ENCODE measurements at places on chromosomes 2 and 18. TPM values are rescaled to one million over a fixed set of nuclear protein-coding genes. Genes with fewer than 3 reads are reported as not detected.

- no peaks in the 10 kb centered on the region for H3K4me1 ChIP-seq
- no peaks in the 10 kb centered on the region for H3K36me3 ChIP-seq
- H3K27me3 ChIP-seq: no peaks in the 10 kb centered on the region
- no peak overlapping the region for H3K27ac ChIP-seq
These were observed 9.0 kb downstream of the VIT start for GRCh38 chr2:36705326-36706020.

The CDH19 gene
- total RNA-seq: not detected

The HEATR5B gene
- total RNA-seq: 20.5 TPM

The RGPD5 gene
- total RNA-seq: 34.0 TPM

The SPATA3 gene
- not detected for total RNA-seq

The REG1B gene
- total RNA-seq: not detected

GRCh38 chr2:113838277-113838676, 51.6 kb upstream of the ACTR3 start:
- H3K27ac ChIP-seq: no peak overlapping the region
- no peak for DNase-seq
- no peaks in the 10 kb centered on the region for H3K27me3 ChIP-seq
- H3K4me1 ChIP-seq: no peaks in the 10 kb centered on the region

GRCh38 chr2:200252265-200253067, 54.0 kb upstream of the SPATS2L start:
- no peak overlapping the region for H3K27ac ChIP-seq
- H3K4me1 ChIP-seq: no peaks in the 10 kb centered on the region
- no peak for DNase-seq

DNA sequence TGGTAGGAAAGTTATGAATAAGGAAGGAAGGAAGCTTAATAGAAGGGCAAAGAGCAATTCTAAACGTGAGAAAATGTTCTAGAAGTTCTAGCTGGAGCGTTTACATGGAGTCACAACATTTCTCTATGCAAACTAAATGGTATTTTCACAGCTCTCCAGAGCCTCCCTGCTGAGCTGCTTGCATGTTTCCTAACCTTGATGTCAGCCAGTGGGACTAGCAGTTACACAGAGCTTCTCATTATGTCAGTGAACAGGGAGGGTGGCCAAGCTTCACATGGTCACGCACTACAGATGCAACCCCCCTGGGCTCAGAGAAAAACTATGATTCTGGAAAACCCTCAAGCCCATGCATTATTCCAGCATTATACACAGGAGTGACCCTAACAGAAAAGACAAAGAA, 153.4 kb upstream of the CCDC150 start:
- no peaks in the 10 kb centered on the region for H3K36me3 ChIP-seq
- H3K4me3 ChIP-seq: no peak overlapping the region
- no peak for DNase-seq
- no peaks in the 10 kb centered on the region for H3K27me3 ChIP-seq
- H3K4me1 ChIP-seq: no peaks in the 10 kb centered on the region

The NGEF gene
- 4.3 TPM for total RNA-seq

The CEBPZ gene
- total RNA-seq: 56.5 TPM

The BMP10 gene
- total RNA-seq: not detected

GRCh38 chr2:113760400-113760799, 4.0 kb upstream of the SLC35F5 start:
- H3K36me3 ChIP-seq: no peaks in the 10 kb centered on the region
- no peak for DNase-seq
- H3K4me1 ChIP-seq: peaks cover 4% of the 10 kb centered on the region
- no peak overlapping the region for H3K27ac ChIP-seq
